ENCODE measurements at places on chromosomes 2 and 18.

- DNase-seq, result peak; percentile 24
These were observed 256.1 kb downstream of the XIRP2 start for GRCh38 chr2:167144179-167144898.

- no peak for DNase-seq
These were observed 17.4 kb upstream of the SCG2 start for GRCh38 chr2:223619486-223620129.

- no peak for DNase-seq
These were observed 287.7 kb upstream of the ZSWIM2 start for GRCh38 chr2:187136646-187137045.

DNA sequence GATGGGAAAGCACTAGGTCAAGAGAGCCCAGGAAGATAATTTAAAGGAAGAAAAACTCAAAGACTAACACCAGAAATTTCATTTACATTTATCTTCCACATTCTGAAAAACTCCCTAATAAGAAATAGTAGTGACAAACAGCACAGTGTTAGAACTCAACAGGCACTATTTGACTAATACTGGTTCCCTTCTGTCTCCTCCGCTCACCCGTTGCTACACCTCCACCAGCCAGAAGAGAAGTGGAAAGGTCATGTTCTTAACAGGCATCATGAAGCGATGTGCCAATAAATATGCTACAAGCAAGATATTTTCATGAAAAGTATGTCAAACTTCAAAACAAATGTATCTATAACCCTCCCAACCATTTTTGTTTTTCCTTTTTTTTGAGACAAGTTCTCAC, 5.7 kb downstream of the ROCK1 start:
- DNase-seq, result no peak

GRCh38 chr18:3689091-3689490, 239.1 kb downstream of the TGIF1 start:
- DNase-seq, result no peak
